ENCODE measurements at places on chromosomes 11 and 22.

- DNase-seq, result no peak
These were observed 144.6 kb downstream of the KIF18A start for GRCh38 chr11:27963370-27963769.

- no peak for DNase-seq
These were observed 27.0 kb downstream of the CUL5 start for GRCh38 chr11:108035690-108036089.

GRCh38 chr11:27255447-27255828, 107.6 kb downstream of the CCDC34 start:
- no peak for DNase-seq

DNA sequence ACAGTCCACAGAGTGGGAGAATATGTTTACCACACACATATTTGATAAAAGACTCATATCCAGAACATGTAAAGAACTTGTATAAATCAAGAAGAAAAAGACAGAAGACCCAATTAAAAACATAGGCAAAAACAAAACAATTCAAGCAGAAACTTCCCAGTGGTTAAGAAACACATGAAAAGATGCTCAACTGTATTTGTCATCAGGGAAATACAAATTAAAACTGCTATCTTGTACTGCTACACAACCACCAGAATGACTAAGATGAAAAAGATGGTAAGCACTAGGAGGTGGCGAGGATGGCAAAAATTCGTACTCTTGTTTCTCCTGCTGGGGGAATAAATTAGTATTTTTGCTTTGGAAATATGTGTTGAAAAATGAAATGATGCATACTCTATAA, 192.3 kb upstream of the C11orf87 start:
- DNase-seq, result no peak

DNA sequence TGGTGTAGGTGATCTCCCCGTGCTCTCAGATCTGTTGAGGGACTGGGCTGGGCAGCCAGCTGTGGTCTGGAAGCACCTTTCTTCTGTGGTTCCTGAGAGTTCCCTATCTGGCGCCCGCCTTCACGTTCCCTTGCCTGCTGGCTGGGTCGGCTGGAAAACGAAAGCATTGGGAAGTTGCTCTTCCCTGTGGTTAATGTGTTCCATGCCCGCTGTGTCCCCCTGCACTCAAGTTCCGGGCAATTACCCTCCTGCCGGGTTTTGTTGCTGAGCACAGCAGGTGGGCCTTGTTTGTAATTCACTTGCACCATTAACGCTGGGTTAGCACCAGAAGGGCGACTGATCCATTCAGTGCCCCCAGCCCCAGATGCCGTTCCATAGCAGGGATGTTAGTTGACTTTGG, 134.1 kb downstream of the GRIK4 start:
- DNase-seq, result no peak

DNA sequence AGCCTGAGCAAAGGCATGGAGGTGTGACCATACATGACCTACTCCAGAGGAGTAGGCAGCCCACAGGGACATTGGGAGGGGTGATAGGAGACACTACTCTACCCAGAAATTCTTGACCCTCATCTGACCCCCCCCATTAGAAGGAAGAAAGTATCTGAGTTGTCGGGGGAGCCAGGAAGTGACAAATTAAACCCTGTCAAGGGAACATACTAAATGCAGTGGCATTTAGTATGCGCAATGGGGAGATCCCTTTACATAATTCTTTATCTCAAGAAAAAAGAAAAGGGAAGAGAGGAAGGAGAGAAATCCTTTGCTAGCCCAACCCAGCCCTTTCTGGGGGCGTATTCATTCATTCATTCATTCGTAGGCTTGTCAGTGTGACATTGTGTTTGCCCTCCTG, 58.8 kb downstream of the NAV2 start:
- DNase-seq, result no peak

GRCh38 chr11:43905813-43906241, 25.2 kb downstream of the ALKBH3 start:
- no peak for DNase-seq

DNA sequence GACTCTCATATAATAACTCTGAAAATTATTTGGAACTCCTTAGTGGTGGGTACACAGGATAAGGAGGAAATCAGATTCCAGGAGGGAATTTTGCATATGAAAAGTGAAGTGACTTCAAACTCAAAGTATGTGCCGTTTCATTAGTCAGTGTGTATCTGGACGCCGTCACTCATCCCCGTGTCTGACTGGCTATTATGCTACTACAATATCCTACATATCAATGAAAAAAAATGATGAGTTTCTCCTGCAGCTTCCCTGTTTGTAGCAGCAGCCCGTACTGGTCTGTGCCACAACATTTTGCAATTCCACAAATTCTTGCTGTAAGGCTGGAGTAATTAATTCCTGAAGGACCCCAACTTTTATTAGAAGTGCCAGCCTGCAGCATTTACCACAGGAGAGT, 16.5 kb downstream of the WT1 start:
- no peak for DNase-seq

- DNase-seq, result no peak
These were observed 54.7 kb downstream of the ABTB2 start for GRCh38 chr11:34303028-34303570.

DNA sequence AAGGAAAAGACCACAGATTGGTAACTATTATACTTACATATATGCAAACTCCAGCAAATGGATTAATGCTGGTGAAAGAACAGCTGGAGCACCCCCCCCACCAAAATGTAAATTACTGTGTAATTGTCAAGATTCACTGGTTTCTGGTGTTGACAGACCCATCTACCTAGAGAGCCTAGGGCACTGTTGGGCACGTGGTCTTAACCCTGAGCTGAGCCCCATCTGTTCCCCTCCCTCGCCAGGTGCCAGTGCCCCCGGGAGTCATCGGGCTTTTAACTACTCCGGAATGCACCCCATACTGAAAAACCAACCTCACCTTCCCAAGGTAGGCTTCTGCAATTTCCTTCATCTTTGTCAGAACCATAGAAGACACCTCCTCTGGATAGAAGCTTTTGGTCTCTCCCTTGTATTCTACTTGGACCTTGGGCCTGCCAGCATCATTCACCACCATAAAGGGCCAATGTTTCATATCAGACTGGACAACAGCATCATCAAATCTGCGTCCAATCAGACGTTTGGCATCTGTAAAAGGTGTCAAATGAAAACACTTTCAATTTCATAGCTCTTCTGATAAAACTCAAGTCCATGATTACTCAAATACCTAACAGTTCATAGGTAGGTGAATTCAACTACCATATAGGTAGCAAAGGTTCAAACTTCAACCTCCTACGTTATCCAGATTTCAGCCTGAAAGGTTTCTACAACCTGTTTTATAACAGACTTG, 1.5 kb downstream of the HSPA8 start:
- DNase-seq, result no peak

DNA sequence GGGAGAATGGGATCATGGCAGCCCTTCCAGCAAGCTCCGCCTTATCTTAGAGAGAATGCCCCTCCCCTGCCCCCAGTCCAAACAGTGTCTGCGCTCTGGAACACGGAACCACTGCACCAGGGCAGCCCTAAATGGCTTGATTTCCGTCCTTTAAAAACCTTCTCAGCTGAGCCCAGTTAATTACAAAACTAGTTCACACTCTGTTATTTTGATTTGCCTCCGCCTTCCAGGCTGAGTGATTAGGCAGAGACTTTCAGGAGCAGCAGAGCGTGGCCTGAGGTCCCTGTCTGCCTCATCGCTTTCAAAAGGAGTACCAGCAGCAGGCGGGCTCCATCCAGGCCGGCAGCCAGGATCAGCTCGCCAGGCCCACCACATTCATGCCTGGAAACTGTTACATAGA, 313.0 kb downstream of the BRD1 start:
- DNase-seq, result no peak

DNA sequence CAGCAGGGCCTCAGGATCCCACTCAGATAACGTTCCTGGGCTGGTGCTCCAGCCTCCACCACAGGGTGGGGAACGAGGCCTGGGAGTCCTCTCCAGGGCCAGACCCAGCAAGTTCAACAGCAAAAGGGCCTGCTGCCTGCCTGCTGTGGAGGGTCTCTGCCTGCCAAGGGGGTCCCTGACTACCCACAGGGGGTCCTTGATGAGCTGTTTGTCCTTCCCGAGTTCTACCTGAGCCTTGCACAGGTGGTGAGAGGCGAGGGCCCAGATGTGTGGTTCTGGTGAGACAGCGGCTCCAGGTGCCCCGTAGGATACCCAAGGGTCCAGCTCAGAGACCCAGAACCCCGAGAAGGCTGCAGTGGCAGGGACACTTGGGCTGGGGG, 4.4 kb downstream of the DUSP8 start:
- no peak for DNase-seq
